ENCODE measurements at places on chromosomes 11 and 22.

GRCh38 chr11:128609785-128610184, 22.4 kb upstream of the ETS1 start:
- DNase-seq = no peak

- DNase-seq = no peak
Observed at GRCh38 chr22:39486951-39487825, 14.9 kb upstream of the MIEF1 start.

- DNase-seq = no peak
Observed at GRCh38 chr22:24157822-24158135, 23.5 kb upstream of the SUSD2 start.

DNA sequence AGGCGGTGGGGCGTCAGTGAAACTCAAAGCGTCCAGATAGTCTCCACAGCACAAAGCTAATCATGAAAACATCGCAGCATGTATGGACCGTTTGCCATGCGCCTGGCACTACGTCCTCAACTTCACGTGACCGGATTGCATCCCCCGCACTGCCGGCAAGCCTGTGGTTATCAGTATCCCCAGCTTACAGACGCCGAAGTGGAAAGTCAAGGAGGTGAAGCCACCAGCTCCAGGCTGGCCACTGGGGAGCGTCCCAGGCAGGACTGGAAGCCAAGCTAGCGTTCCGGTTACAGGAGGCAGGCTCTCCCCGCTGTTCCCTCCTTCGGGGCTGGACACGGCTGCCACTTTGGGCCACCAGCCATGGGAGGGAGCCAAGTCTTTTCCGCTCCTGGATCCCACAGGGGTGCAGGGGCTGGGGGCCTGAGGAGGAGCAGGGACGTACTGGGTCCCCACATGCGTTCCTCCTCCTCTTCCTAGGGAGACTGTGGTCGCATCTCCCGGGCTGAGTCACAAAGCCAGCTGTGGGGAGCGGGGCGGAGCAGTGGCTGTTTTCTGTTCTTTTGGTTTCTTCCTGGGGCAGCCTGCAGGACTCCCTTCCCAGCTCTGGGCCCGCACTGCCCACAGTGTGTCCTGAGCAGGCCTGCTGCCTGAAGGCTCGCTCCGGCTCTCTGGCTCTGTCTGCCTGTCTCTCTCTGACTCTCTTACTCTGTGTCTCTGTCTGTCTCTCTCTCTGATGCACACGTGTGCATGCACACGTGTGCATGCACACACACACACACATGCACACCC, 4.3 kb upstream of the OSBPL5 start:
- DNase-seq = no peak

- no peak for DNase-seq
Observed at GRCh38 chr11:56688554-56689100, 10.3 kb upstream of the OR9G1 start.

GRCh38 chr11:69369945-69370344, 76.0 kb downstream of the MYEOV start:
- DNase-seq = no peak

GRCh38 chr11:63855975-63856374, 17.1 kb downstream of the MARK2 start:
- DNase-seq = no peak

- no peak for DNase-seq
Observed at GRCh38 chr11:65147352-65148075, 13.2 kb upstream of the SYVN1 start.

- no peak for DNase-seq
Observed at GRCh38 chr11:117218133-117218915, 13.5 kb downstream of the PCSK7 start.

- DNase-seq = no peak
Observed at GRCh38 chr11:134866981-134867675, 455.1 kb upstream of the B3GAT1 start.

Data from activated T-cell treated with anti-CD3 and anti-CD28 coated beads for 1 hour (primary cell).